GM04503 (cell line): ENCODE measurements at places on chromosomes 5 and 9.

DNA sequence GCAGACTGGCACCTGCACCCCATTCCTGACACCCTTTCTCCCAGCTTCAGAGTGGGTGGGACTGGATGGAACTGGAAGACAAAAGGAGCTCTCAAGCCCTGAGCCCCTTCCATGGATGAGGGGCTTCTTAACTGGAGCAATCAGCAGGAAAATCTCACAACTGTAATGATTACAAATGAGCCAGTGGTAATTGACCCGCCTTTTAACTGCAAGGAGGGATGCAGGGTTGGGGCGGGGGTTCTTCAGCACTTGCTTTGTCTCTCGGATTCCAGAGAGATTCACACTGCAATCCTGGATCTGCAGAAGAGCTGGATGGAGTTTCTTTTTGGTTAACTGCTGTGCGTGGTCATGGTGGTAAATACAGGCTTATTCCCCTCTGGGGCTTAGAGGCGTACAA is 160.1 kb upstream of the SHB start:
- no peak for DNase-seq

- DNase-seq: no peak
Observed at GRCh38 chr5:115626445-115626823, 598 bp upstream of the TMED7 start.

GRCh38 chr5:171629628-171630349 is 155.8 kb upstream of the SMIM23 start:
- no peak for DNase-seq

DNA sequence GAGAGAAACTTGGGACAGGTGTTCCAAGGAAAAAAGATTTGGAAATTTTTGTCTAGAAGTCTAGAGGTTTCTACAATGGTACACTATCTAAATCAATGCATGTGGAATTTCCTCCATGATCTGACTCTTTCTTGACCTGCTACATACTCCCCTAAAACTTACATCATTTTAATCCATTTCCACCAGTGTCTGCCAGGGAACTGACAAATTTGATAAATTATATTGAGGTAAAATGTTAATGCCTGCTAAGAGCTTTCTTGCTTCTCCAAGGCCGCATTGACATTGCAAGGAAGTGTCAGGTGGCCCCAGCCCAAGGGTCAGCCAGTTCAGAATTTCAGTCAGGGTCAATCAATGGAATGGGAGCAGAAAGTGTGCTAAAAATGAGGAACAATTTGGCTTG is 163.4 kb upstream of the FBXL17 start:
- no peak for DNase-seq

- no peak for DNase-seq
Observed at GRCh38 chr5:14004598-14005394, 60.3 kb upstream of the DNAH5 start.

DNA sequence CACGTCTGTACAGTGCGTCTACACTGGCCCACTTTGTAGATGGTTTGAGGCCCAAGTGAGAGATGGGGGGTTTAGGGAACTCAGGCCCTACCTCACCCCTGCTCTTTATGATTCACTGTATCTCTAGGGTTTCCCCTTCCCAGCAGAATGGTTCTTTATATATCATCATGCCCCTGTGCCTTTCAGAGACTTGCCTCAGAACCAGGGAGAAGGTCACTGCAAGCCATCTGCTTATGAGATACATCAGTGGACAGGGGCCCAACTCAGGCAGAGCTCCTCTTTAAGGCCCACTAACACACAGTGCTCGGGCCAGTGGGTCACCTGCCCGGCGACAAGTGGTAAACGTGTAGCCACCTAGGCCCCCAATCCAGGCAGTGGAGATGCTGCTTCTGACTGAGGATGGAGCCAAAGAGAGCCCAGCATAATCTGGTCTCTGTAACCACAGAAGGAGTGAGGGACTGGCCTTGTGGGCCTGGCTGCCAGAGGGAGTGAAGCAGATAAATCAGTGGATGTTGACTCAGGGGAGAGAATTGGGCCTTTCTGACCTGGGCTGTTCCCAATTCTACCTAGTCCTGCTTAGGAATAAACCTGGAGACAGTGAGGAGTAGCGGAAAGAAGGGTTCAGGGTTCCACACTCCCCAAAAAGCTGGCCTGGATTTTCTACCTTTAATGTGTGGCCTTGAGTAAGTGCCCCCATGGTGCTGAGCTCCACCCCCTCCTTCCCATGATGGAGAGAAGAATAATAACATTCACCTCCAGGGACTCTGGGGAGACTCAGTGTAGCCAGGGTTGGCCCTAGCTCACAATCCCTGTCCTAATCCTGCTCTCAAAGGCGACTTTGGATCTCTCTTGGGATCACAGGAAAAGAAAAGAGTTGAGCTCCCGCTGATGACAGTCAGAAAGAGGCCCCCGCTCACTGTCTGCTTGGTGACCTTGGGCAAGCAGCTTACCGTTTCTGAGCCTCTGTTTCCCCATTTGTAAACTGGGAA is 2.8 kb upstream of the DUSP1 start:
- DNase-seq: no peak

DNA sequence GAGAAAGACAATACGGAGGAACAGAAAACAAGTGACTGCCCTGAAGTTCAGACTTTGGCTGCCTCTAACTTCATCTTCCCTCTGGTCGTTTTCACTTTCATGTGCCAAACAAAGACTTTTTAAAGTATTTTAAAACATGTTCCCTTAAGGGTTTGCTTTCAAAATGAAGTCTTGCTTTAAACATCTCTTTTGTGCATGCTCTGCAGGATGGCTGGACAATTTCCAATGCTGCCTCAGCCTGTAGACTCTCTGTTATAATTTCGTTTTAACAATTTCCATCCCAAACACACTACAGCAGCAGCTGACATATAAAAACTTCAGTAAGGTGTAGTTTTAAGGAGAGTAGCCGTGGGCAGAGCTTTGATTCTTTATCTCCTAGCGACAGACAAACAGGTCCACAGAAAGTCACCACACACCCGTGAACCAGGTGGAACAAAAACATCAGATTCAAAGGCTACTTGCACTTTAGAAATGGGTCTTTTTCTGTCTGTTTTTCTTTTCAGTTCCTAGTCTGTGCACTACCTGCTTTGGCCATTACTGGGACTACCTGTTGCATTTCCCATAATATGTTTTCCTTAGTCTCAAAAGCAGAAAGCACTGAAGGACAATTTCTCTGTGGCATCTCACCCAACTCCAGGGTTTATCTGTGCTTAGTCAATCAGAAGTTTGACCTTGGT is 308.9 kb downstream of the DTWD2 start:
- DNase-seq: no peak

GRCh38 chr9:18379073-18379811 is 94.7 kb upstream of the ADAMTSL1 start:
- no peak for DNase-seq

GRCh38 chr5:81638471-81638870 is 112.4 kb downstream of the SSBP2 start:
- DNase-seq: no peak

- no peak for DNase-seq
Observed at GRCh38 chr5:170571875-170572852, 68.3 kb downstream of the KCNIP1 start.

DNA sequence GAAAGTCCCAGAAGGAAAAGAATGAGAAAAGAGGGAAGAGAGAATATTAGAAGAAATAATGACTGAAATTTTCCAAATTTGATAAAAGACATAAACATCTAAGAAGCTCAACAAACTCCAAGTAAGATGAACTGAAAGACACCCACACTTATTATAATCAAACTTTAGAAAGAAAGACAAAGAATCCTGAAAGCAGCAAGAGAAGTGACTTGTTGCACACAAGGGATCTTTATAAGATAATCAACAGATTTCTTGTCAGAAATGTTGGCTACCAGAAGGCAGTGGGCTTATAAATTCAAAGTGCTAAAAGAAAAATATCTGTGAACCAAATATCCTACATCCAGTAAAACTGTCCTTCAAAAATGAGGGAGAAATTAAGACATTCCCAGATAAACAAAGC is 49.0 kb upstream of the FNIP1 start:
- DNase-seq: no peak

- DNase-seq: no peak
Observed at GRCh38 chr9:95085036-95085770, 232.3 kb downstream of the FANCC start.

DNA sequence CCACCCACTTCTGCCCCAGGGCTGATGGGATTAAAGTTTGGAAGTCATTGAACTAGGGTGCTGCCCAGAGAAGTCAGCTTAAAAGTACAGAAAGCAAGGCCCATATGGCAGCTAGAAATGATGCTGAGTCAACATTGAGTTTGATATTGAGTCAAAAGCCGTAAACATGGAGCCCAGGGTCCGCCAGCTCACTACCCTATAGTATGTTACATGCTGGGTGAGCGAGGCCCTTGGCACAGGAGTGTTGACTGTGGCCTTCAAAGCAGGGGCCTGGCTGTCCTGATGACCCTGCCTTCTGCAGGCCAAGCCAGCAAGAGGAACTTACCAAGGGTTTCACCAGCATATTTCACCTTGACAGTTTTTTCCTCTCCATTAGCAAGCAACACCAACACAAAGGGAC is 222.5 kb downstream of the GRIA1 start:
- no peak for DNase-seq

DNA sequence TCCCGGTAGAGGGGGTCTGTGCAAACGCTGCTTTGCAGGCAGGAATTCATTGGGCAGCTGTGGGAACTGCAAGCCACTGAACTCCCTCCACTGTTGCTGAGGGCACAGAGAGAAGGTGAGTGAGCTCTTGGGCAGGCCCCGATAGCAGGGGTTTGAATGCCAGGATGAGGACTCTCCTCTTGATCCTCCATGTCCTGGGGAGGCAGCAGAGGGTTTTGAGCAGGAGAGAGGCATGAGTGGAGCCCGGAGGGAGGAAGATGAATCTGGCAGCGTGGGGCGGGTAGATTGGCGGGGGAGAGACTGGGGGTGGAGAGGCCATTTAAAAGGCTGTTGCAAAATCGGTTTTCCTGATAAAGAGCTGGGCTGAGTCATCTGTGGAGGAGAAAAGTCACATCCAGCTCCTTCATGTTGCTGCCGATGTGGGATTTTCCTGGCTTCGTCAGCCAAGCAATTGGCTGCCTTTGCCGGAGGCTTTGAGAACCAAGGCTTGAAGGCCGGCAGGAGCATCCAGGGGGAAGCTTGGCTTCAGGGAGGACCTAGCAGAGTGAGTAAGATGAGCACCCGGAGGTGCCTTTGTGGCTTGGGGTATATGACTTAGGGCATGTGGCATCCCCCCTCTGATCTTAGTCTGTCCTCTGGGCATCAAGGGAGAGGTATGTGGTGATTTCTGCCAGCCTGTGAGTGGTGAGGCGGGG is at the start of gene SYNPO:
TSS of gene SYNPO (plus strand) at position 350 of the 695 bp plus-strand sequence. CDS start 7,616 bp downstream, outside the sequence.
- DNase-seq: peak; percentile 87

- DNase-seq: no peak
Observed at GRCh38 chr5:73435759-73436534, 12.6 kb downstream of the FOXD1 start.

DNA sequence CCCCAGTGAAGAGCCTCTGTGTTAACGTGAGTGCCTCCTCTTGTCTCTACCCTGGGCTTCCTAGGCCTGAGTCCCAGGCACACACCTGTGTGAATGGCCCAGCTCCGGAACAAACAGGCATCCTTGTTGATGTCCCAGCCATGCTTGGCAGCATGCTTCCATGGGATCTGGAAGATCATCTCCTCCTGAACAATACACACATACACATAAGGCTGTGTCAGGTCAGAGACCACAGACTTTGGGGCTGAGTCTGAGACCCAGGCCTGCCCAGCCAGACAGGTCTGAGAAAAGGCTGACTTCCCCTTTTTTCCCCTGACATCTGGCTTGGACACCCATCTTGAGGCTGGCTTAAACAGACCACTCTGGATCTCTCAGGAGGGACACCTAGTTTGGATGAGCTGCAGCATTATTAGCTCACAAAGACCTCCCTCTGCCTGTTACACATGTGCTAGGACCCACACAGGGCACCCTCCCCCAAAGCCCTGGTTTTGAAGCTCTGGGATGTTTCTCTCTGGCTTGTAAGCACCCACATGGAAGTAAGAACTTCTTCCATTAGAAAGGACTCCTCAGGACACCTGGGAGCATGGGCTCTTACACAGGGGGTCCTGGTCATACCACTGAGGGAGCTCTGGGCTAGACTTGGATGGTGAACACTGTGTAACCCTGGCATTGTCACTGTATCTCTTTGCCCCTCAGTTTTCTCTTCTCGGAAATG is 2.6 kb downstream of the IRF1 start:
- DNase-seq: no peak

DNA sequence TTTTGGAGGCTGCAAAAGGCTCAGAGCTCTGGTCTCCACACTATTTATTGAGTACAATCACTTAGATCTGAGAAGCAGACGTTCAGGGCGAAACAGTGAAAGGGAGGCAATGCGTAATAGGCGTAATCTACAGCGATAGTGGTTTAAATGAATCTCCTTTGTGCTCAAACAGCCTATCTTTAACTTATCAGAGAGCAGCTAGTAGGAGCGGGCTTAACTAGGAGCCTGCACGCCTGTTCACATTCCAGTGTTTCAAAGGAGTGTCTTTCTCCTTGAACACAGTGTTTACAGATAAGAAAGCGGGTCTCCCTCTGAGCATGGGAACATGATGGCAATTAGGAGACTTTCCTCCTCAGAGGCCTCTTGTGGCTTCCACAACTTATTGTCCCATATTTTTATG is 49.4 kb downstream of the AP3B1 start:
- DNase-seq: no peak

DNA sequence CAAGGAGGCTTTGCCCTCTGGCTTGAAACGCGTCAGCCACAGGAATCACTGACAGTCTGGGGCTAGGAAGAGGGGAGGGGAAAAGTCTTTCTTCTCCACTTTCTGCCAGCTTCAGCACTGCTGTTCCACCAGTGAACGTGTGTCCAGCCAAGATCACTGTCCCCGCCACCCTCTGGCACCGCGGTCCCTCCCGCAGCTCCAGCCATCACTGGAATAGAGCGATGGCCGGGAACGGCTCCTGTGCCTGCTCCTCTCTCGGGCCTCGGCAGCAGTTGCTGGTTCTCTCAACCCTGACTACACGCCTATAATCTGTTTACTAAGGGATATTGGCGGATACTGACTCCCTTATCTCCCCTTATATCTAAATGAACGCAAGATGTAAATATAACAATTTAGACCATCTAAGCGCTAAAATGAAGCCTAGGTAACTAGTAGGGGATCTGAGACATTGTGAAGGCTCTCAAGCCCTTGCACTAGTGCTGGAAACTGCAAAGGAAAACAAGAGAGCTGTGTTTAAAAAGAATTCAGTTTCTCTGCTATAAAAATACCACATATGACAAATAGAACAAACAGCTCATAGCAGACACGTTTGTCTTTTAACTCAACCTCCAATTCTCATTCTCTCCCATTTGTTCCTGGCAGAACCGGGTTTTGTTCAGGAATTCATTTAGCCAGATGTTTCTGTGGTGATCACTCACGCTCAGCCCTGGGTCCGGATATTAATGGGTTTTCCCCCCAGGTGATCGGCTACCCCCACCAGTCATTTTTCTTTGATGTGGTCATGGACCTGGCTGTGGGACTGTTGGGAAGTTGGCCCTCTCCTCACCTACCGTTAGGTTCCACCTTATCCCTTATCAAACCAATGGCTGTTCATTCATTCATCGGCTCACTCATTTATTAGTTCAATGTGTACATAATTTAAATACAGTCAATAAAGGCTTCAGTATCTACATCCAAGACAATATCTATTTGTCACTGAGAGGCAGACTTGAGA is 149.8 kb downstream of the MED10 start:
- no peak for DNase-seq

- no peak for DNase-seq
Observed at GRCh38 chr5:58717303-58718007, 134.6 kb downstream of the RAB3C start.
